Urinary bladder (tissue), 4 donors: ENCODE measurements at places on chromosomes 1 and 21. TPM values are rescaled to one million over a fixed set of nuclear protein-coding genes. Genes with fewer than 3 reads are reported as not detected.

GRCh38 chr1:112905395-112906149, 50.4 kb downstream of the SLC16A1 start:
- DNase-seq: no peak

DNA sequence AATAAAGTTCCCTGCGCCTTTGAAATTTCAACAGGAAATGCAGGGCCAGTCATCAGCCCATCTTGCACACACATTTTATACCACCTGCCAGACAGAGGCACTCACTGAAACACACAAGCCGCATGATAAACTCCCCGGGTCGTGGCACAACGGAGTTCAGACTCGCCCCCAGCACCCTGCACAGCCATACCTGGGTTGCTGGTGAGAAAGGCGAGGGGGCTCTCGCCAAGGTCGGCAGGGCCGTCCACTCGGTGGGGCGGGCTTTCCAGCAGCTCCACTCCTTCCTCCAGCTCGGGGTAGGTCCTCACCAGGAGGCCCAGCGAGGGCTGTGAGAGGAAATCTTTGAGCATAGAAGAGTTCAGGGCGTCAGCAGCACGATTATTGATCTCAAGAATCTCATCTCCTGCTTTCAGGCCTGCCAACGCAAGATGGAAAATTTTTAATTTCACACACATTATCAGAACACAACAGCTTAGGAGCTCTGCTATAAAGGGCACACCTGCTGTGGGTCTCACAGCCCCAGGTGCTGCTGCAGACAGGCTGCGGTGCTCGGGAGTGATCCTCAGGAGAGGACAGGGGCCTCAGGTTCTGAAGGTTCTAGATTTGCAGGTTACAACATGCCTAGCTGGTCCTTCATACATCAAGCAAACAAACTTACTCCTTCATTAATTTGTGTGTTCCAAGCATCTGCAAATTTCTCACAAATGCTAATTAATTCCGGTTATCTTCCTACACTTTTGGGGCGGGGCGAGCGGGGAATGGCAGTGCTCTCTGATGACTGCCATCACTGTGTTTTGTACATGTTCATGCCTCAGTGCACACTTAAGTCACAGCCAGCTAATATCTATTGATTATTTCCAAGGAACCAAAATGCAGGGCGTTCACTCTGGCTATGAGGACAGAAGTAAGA, 144.2 kb upstream of the KRTAP19-8 start:
- no peak for DNase-seq

DNA sequence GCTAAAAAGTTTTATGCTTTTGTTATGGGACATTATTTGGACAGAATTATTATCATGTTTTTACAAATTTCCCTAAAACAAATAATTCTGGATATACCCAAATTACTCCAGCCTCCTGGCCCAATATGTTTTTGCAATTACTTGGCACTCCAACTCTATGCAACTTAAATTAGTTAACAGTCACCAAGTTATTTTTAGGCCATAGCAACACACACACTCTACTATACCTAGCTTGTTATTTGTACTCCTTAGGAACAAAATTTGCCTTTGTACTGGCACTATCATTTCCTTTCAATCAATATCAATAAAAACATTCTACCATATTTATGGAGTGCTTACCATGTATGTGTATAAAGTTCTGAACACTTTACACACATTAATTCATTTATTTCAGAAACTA, 7.7 kb downstream of the DUSP10 start:
- no peak for DNase-seq

DNA sequence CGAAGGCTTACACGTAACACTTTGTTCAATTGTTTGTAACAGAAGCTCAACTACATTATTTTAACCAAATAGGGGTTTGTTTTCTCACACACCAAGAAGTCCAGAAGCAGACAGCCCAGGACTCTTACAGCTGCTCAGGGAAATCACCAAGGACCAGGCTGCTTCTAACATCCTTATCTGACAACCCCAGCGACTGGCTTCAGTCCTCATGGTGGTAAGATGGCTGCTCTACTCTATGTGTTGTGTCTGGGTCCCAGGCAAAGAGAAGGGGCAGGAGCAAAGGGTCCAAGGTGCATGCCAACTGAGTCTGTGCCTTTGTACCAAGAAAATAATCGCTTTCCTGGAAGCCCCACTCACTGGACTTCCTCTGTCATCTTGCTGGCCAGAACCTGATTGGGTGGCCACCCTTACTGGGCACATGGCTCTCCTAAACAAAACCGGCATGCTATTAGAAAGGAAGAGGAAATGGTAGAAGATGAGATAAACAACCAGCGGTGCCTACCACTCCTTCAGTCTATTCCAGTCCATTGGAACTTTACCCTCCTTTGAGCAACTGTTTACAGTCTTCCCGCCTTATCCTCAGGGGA, 34.1 kb upstream of the LRRC8D start:
- no peak for DNase-seq

- no peak for DNase-seq
Measured at GRCh38 chr1:154726896-154727753, 119.1 kb upstream of the ADAR start.

DNA sequence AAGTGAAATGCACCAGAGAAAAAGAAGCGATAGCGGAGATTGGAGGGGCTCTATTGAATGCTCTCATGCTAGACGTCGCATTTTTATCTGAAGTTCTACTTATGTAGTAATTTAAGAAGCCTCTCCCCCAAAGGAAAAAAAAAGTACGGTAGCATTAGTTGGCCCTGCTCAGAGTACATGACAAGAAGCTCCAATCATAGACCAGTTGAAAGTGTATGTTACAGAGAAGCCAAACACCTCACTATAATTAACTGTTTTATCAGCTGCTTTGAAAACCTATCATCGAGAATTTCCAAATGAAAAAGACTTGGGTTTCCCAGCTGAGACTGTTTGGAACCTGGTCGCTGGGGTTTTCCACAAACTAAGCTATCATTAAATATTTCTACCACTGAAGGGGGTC, 19.6 kb upstream of the OVAAL start:
- DNase-seq: no peak

DNA sequence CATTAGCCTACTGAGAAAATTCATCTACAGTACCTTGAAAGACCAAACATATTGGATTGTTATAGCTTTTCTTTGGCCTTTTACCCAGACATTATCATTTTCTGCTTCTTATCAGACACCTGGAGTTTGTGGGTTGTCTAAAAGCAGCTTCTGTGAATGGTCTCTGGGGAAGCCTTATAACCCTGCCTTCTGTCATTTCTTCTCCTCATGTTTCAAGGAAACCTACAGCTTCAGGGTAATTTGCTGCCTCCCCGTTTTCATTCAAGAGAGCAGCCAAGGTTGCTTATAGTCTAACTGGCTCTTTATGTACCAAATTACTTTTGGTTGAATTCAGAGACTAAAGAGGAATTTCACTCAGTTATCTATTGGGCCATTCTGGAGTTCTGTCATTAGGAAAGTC, 288.3 kb upstream of the SGIP1 start:
- DNase-seq: no peak

DNA sequence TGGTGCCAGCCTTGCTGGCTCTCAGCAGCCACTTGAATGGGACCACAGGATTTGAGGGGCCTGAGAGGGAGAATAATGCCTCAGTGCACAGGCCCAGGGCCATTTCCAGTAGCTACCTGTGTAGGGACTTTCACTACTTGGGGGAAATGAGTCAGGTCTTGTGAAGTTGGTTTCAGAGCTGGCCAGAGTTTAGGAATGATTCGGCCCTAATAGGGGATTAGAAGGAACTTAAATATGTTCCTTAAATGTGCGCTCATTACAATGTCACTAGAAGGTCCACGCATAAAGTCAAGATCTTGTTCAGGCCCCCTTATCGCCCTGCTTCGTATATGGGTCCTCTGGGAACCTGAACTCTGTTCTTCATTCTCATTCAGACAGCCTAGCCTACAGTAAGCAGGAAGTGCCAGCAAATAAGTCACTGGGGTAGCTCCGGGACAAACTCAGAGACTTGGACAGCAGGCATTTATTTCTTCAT, 5.6 kb upstream of the AKR1A1 start:
- no peak for DNase-seq

- no peak for DNase-seq
Measured at GRCh38 chr1:182601913-182602312, 2.3 kb downstream of the RGS16 start.

DNA sequence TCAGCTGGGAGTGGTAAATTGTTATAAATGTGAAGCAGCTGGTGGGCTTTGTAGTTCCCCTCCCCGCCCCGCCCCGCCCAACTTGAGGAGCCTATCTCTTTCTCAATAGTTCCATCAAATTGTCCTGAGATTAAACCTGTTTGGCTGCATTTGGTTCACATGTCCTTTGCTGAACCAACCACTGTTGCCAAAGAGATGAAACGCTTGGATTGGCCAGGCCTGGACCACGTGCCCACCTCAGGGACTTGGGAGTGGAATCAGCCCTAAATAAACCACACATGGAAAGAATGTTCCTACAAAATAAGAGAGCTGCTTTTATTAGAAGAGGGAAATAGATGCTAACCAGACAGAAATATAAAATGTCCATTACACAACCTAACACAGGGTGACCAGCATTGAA, 424.9 kb upstream of the KAZN start:
- no peak for DNase-seq

- DNase-seq: no peak
Measured at GRCh38 chr1:152486400-152487006, 24.1 kb upstream of the LCE5A start.

DNA sequence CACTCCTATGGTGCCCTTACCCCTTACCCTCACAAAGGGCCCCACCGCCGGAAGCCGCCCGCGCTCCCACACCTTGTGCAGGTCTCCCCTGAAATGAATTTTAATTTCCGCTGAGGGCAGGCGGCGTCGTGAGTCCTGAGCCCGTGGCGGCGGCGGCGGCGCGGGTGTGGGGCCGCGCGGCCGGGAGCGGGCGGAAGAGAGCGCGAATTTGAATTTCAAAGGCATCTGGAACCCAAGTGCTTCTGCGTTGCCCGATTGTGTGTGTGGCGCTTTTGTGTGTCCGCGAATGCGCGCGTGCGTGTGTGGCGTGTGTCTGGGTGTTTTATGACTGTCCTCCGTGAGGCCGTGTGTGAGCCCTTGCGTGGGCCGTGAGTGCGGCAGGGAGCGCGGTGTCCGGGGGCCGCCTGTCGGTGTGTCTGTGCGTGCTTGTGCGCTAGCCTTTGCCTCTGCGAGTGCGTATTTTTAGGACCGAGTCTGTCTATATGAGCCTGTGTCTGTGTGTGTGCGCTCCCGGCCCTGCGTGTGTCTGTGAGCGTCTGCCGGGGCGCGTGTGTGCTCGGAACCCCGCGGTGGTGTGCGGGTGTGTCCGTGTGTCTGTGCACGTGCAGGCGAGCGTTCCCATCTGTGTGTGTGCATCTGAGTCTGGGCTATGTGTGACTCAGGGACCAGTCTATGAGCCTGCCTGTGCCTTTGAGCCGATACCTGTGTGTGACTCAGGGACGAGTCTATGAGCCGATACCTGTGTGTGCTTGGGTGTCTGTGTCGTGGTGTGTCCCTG, 7.9 kb upstream of the ADGRB2 start:
- no peak for DNase-seq

GRCh38 chr21:46297338-46298271, 11.5 kb downstream of the YBEY start:
- DNase-seq: no peak

DNA sequence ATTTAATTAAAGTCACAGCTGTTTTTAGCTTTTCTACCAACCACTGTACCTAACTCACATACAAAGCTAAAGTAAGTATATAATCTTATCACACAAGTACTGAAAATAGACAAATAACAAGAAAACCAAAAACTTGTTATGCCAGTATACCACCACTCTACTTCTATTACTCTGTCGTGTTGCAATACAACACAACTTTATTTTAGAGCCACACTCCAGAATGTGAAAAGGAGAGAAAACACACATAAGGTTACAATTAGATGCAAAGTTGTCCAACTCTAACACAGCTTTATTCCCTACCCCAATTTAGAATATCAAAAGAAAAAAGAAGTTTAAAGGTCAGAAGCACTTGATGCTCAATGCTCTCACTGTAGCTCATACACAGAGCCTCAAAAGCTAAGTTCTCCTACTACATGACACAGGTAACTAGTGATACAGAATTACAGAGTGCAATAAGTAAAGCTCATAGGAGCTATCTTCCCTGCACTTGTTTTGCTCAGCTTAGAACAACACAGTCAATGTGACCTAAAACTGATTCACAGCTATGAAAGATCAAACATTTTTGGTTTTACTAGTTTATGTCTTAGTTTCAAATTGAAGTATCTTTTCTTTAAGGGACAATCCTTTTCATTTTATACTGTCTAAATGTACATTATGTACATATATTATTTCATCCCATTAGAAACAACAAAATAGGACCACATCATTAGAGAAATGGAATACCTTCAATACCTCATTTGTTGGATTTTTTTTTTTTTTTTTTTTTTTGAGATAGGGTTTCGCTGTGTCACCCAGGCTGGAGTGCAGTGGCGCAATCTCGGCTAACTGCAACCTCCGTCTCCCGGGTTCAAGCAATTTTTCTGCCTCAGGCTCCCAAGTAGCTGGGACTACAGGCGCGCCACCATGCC, 29.2 kb downstream of the EYA3 start:
- DNase-seq: no peak

GRCh38 chr1:157490467-157491165, 61.7 kb downstream of the FCRL5 start:
- no peak for DNase-seq

- DNase-seq: no peak
Measured at GRCh38 chr1:79457562-79458224, 451.2 kb upstream of the ADGRL4 start.

DNA sequence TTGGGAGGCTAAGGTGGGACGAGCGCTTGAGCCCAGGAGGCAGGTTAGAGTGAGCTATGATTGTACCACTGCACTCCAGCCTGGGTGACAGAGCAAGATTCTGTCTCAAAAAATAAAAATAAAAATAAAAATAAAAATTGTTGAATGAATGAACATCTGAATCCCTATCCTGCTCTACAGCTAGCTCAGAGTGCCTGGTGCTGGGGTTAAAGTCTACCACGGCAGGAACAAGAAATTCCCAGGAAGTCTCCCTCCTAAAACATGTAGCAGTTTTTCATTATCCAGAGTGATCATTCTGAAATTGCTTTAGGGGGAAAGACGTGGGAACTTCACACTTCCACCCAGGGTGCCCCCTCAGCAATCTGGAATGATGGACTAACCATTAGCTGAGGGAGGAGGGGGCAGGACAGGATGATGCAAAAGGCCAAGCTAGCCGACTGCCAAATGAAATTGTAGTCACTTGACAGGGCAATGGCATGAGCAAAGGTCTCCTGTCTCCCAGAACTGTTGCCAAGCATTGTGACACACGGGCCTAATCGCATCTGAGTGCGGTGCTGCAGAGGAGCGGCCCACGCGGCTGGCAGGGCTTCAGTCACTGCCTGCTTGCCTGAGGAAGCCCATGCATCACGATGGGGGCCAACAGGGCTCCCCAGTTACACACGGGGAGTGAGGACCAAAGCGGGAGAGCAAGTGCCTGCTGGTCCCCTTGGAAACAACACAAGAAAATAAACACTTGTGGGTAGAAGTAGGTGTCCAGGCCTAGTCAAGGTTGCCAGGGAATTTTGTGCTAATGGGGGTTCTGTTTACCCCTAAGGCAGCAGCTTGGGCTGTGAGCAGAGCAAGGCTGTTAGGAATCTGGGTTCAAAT, 85.7 kb downstream of the NENF start:
- DNase-seq: no peak

- peak; percentile 59 for DNase-seq
Measured at GRCh38 chr1:203672346-203672745, 45.7 kb downstream of the ATP2B4 start.

GRCh38 chr1:156551869-156552268, 20.5 kb downstream of the IQGAP3 start:
- DNase-seq: no peak

- no peak for DNase-seq
Measured at GRCh38 chr21:25459365-25459764, 147.9 kb downstream of the MRPL39 start.

The SFN gene
- polyA plus RNA-seq: 23.5 TPM

The SHISAL2A gene
- 0.20 TPM for polyA plus RNA-seq

The NTMT2 gene
- not detected for polyA plus RNA-seq

The CFAP107 gene
- not detected for polyA plus RNA-seq

The HHIPL2 gene
- not detected for polyA plus RNA-seq

The PLPPR4 gene
- polyA plus RNA-seq: 25.4 TPM

The CFAP45 gene
- polyA plus RNA-seq: 1.0 TPM
